T-helper 1 cell (primary cell): ENCODE measurements at places on chromosomes 1 and 21.

DNA sequence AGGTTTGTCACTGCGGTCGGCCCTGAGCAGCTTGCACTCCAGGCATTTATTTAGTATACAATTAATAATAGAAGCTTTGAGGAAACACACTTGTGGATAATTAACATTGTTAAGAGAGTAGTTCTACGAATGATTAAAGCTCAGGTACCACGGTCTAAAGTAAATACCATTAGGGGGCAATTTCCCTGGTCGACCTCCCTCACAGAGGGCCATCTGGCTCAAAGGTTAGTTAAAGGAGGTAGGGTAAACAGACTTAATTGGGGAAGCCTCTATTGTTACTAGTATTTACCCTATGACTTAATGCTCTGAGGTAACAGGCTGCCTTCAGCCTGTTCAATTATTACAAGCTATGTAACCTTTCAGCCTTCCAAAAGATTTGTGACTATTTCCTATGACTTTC, 122.3 kb upstream of the SLC44A3 start:
- DNase-seq = no peak

GRCh38 chr1:20932437-20932977, 145.4 kb upstream of the HP1BP3 start:
- no peak for DNase-seq

GRCh38 chr1:164783778-164784555, 225.0 kb downstream of the PBX1 start:
- DNase-seq = no peak

- no peak for DNase-seq
Measured at GRCh38 chr1:196407358-196408051, 200.7 kb downstream of the KCNT2 start.
